ENCODE measurements at places on chromosomes 5 and 9.
A peak's percentile ranks its signal among the peaks of the same experiment; 100 is the strongest.

DNA sequence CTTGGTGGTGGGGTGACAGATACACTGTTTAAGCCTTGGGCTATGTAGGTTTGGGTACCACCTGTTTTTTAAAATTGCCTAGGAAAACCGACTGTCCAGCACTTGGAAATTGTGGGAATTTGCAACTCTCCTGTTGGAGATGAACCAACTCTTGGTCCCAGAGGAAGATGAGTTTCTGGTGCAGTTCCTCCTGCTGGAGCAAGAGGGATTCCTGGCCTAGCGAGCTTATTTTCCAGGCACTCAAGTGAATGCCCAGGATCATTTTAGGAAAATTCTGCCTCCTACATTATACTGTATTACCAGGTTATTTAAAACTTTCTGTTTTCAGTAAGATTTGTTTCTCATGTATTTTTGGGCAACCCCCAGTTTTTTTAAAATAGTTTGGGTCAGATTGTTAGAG lies 33.7 kb downstream of the AP3S1 start:
- no peak for DNase-seq

DNA sequence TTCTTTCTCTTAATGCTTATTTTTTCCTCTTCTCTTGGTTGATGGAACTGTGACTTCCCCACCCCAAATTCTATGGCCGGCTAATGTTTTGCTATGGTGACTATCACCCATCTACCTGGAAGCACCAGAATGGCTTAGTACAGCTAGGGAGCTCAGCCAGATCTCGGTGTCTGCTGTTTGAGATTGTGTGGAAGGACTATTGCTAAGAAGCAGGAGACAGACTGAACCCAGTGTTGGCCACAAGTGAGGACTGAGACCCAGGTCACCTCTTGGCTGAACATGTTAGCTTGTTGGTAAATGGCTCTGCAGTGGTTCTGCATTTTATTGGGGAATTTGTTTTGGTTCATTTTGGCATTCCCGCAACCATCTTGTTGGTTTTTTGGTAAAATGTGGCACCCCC lies 2.7 kb downstream of the PRRC2B start:
- no peak for DNase-seq

DNA sequence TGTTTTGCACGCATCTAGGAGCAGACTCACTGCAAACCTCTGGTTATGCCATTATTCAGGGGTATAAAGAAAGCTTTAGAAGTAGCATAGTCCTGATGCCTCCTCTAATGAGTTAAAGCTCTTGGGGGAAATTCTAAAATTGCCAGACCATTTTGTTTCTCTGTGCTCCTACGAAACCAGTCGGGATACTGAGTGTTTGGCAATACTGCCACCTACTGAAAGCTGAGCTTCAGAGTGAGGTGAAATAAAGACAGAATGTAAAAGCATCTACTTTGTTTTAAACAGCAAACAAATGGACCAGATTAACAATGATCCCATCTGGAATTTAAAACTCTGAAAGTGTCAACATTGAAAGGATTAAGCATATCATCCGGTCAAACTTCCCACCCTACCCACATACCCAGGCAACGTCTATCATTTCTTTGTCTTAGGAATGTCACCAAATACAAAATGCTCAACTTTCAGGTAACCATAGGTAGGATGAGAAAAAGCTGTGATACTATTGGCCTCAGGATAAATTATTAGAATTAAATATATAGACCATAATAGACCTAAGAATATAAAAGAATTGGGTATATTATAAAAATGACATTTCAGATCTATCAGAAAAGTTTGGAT lies 77.8 kb upstream of the SHISAL2B start:
- no peak for DNase-seq

DNA sequence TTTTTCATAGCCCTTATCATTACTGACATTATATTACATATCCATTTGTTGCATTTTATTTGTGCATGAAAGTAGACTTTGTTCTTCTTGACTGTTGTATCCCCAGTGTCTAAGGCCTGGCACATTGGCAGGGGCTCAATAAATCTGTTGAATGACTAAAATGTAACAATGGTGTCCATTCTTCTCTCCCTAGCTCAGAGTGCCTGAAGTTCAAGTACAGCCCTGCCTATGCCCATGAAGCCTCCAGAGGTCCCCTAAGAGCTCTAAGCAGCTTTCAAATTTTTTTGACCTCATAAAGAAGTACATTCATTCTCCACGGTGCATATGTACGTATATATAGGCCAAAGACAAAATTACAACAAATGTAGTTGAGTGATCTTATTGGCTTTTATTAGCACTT lies 4.2 kb upstream of the BSPRY start:
- DNase-seq = no peak

GRCh38 chr9:3043369-3043768 lies 199.5 kb upstream of the PUM3 start:
- DNase-seq = no peak

GRCh38 chr5:15065091-15065490 lies 193.5 kb upstream of the ANKH start:
- DNase-seq = no peak

- no peak for DNase-seq
Observed at GRCh38 chr5:77560677-77561263, 68.7 kb upstream of the WDR41 start.

- DNase-seq = no peak
Observed at GRCh38 chr9:109452761-109453160, 45.3 kb downstream of the PTPN3 start.

- no peak for DNase-seq
Observed at GRCh38 chr9:133643978-133644760, 8.0 kb downstream of the DBH start.

GRCh38 chr9:72280913-72281500 lies 84.0 kb downstream of the ZFAND5 start:
- DNase-seq = peak; percentile 39

GRCh38 chr9:109816490-109816889 lies 36.5 kb downstream of the PALM2AKAP2 start:
- no peak for DNase-seq

- no peak for DNase-seq
Observed at GRCh38 chr5:82222597-82223574, 55.3 kb downstream of the RPS23 start.

DNA sequence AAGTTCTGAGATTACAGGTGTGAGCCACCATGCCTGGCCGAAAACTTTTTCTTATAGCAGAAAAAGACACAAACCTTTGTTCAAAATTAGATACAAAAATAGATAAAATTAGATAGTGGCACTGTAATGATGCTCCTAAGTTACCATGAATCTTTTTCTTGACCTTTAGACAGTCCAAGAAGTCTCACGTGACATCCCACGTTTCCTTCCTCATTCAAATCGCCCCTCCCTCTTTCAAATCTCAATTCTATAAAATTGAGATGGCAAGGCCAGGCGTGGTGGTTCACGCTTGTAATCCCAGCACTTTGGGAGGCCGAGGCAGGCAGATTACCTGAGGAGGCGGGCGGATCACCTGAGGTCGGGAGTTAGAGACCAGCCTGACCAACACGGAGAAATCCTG lies 7.7 kb upstream of the ZCCHC10 start:
- no peak for DNase-seq

Data from stimulated activated CD4-positive, alpha-beta T cell treated with anti-CD3 and anti-CD28 coated beads, TNF-alpha, amount 100 ng/mL, for 48 hours (primary cell).